ENCODE measurements at places on chromosomes 12 and 14.

DNA sequence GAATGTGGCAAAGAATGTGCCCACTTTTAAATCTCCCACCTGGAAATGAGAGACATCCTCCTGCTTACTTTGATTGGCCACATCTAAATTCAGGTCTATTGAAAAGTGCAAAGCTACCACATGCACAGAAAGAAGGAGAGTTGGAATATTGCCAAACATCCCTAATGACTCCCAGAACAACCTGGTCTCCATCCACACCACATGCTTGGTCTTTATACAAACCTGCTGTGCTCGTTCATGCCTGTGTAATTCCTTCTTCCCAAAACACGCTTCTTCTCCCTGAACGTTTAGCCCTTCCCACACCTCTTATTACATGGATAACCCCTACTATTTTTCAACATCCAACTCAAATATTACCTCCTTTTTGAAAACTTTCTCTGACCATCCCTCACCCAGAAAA is 66.2 kb upstream of the BCL2L14 start:
- DNase-seq, result no peak

- no peak for DNase-seq
These were observed 3.6 kb downstream of the SLC25A29 start for GRCh38 chr14:100302616-100303015.

DNA sequence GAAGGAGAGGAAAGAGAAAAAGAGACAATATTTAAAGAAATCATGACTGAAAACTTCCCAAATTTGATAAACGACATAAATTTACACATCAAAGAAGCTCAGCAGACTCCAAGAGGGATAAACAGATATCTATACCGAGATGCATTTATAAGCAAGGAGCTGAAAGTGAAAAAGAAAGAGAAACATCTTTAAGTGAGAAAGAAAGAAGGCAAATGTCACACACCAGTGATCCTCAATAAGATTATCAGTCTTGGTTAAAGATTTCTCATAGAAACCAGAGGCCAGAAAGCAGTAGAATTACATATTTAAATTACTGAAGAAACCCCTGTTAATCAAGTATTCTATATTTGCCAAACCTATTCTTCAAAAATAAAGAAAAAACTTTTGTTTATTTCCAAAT is 424.2 kb downstream of the SLC16A7 start:
- no peak for DNase-seq

DNA sequence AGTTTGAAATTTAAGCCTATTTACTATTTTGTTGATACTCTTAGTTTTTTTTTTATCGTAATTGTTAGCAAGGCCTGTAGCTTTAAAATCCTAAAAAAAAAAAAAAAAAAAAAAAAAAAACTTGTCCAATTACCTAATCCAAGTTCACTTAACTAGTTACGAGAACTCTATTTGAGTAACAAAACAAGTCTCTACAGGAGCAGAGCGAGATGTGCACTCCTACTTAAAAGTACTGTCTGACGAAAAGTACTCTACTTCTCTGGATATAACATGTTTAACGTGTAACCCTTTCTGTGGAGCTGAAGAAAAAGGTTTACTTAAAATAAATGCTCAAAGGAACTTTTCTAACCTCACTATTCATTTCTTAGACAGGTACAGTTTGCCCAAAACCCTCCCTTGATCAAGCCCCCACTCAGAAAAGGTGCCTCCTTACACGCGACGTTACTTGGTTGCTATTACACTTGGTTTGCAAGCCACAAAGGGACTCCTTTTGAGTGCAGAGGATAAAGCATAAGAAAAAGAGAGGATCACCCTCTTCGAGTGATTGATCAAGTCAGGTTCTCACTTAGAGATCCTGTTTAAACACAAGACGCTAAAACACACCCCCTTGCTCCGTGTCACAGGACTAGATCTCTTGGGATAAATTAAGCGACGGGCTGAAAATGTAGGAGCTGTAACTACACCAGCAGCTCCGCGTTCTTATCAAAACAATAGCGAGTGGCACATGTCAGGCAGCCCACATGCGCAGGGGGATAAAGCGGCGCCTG is 2.2 kb downstream of the BAZ1A start:
- no peak for DNase-seq

DNA sequence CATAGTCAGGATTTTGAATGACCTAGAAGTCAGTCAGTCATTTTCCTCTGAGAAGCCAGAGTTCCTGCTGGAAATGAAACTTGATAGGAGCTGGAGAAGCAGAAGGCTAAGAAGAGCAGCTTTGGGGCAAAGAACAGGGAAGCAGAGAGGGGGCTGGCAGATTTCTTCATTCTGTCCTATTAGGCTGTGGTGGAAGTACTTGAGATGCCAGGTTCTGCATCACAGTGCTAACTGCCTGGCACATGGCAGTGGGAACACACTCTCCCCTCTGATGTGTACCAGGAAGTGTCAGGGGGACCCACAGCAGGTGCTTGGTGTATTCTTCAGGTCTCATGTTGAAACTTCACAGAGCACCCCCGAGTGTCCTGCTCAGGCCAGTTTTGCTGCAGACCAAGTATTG is 61.0 kb downstream of the SUSD6 start:
- no peak for DNase-seq

DNA sequence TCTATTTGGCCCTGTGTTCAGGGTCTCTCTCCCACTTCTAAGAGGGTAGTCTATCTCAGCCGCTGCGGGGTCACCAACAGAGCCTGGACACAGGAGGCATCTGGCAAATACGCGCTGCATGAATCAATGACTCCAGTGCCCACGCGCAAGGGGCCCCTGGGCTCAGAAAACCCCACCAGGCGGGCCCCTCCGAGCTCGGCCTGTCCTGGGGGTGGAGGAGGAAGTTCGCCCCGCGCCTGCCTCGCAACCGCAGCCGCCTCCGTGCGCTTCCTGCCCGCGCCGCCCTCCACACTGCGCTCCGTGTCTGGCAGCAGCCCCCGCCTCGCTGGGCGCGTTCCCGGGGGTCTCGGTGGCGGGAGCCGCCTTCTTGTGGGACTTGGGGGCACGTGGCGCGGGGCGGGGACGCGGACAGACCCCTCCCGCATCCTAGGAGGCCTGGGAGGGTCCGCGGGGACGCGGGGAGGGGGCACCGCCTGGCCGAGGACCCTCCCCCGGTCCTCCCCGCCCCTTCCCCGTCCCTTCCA is 811 bp upstream of the FBRSL1 start:
- peak; percentile 81 for DNase-seq

DNA sequence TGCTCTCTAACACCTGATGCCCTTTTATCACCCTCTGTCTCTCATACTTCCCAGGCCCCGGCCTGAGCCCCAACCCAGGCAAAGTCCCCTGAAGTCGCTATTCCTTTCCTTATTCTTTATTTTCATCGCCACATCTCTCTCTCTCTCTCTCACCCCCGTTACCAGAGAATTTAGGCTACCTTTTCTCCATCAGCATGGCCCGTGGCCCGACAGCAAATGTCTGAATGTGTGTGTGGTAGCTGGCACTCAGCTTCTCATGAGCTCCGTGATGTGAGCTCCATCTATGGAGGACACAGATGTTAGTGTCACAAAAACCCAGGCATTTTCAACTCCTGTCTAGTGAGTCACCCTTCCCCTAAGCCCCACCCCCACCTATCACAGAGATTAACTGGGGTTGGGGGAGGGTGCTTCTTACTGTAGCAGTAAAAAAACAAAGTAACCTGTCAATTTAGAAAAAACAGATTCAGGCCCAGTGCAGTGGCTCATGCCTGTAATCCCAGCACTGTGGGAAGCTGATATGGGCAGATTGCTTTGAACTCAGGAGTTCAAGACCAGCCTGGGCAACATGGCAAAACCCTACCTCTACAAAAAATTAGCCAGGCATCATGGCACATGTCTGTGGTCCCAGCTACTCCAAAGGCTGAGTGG is 53.8 kb downstream of the VCPKMT start:
- DNase-seq, result peak; percentile 90

Measured in KBM-7 (cell line).